ENCODE measurements at places on chromosomes 6 and 20.

DNA sequence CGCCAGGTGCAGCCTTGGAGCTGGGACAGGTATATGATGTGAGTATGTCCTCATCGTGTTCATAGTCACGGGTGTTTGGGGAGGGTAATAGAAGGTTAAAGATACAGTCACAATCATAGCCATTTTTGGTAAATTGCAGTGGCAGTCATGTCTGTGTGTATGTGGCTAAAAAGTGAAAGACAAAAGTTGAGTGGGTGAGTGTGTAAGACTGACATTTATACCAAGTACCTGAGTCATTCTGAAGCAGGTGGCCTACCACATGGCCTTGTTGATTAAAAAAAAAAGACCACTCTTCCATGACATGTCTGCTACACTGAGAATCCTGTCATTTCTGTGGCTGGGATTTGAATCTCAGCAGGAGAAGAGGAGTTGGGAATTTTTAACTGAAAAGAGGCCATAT lies 181.9 kb downstream of the SCP2D1 start:
- DNase-seq: no peak

DNA sequence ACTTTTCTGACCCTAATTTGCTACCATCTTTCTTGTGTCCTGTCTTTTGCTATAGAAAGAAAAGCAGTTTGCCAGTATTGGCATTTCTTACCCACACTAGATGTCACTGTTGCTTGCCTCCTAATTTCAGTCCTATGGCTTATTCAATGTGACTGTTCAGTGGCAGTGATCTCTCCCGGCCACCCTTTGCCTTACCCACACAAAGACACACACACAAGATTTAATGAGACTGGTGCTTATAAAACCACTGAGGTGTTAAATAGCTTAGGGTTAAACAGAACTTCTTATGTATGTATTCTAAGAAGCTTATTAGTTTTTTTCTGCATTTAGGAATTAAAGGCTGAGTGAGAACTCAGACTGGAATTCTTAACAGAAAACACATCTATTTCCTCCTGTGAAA lies 233.6 kb upstream of the ASCC3 start:
- DNase-seq: peak; percentile 49

DNA sequence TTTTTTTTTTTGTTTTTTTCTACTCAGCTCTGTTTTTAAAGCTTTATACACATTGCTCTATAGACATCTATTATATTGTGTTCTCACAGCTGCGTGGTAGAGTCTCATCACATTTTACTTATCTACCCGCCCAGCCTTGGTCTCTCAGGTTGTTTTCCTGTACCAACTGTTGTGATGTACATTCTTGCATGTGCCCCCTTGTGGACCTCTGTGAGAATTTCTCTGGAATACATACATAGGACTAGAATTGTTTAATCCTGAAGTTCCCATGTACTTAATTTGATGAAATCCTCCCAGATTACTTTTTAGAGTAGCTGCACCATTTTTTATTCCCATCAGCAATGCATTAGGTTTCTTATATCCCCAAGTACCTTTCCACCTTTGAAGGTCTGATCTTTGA lies 40.4 kb upstream of the TINAG start:
- DNase-seq: peak; percentile 43

GRCh38 chr6:79269877-79270276 lies 35.4 kb upstream of the HMGN3 start:
- DNase-seq: no peak

DNA sequence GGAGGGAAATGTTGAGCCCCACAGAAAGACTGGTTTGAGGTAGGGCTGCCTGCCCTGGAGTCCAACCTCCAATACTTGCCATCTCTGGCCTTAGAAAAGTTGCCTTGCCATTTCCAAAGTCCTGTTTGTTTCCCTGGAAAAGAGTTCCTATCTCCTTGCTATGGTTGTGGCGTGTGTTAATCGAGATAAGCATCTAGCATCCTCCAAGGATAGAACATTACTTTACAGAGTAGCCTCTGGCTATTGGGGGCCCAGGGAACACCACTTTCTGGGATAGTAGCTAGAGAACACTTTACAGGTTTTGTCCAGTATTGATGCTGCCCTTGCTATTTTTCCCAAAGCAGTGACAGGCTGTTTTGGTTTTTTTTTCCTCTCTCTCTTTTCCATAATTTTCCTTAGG lies 57.4 kb upstream of the SASH1 start:
- DNase-seq: no peak

DNA sequence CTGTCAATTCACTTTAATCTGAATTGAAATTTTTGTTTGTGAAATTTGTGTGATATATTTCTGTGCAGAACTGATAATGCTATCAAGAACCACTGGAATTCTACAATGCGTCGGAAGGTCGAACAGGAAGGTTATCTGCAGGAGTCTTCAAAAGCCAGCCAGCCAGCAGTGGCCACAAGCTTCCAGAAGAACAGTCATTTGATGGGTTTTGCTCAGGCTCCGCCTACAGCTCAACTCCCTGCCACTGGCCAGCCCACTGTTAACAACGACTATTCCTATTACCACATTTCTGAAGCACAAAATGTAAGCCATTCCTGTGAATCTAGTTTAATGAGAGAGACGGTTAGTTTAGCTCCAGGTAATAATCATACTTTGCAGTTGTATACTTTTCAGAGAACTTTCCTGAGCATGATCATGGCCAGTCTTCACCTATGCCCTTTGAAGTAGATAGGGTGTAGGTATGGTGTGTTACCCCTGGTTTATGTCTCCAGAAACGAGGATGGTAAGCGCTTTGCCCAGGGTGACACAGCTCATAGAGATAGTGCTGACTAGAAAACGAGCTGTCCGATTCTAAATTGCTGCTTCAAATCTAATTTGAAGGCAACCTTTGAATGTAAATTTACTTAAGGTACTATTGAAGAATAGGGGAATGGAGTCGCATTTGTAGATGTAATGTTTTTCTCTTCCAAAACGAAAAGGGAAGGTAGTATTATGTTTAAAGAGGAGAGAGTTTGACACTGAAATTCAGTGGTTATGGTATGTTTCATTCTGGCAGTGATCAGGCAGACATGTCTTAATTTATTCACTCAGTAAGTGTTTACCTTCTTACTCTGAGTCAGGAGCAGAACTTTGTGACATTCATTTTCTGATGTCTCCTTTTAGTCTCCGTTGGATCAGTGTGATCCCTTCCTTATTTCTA lies 11.4 kb downstream of the MYB start:
- DNase-seq: no peak

DNA sequence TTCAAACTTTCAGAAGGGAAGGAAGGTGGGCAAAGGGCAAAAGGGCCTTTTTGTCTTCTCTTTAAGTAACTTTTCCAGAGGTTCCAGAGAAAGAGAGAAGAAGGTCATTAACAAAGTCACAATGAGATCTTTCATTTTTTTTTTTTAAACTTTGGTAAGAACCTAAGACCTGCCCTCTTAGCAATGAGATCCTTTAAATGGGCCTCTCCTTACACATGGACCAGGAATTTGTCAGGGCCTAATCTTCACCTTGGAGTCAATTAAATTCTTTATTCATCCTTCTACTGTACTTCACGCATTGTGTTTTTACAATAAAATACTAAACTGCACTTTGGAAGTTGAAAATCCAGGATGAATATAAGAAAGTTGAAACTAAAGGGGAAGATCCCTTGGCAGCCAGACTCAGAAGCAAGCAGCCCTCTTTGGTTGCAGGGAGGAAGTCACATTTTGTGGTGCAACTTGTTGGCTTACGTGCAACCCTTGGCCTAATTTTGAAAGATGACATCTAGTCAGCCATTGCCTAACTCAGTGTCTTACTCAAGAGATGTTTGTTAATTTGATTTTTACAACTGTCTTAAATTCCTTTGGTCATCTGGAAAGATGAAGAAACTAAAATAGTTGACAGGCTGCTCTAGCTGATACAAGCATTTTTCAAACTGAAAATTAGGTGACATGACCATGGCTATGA lies 11.9 kb upstream of the TMEM170B start:
- DNase-seq: no peak

DNA sequence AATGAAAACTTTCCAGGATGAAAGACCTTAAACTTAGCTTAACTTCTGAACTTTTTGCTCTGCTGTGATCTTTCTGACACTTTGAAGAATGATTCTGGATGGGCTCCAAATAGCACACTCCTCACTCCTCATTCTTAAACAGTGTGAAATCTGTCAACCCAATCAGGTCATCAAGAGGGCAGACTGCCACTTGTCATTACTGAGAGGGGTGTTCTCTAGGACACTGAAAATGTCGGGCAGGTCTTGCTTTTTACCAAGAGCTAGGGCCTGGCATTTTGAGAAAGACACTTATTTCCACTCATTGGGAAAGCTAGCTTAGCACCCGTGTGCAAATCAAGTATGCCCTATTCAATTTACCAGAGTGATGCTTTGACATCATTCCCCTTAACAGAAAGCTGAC lies 122.2 kb downstream of the MTFR2 start:
- DNase-seq: no peak

GRCh38 chr6:134622382-134623173 lies 304.7 kb upstream of the SGK1 start:
- DNase-seq: no peak

- DNase-seq: no peak
Measured at GRCh38 chr6:4906293-4907276, 97.3 kb downstream of the RPP40 start.

DNA sequence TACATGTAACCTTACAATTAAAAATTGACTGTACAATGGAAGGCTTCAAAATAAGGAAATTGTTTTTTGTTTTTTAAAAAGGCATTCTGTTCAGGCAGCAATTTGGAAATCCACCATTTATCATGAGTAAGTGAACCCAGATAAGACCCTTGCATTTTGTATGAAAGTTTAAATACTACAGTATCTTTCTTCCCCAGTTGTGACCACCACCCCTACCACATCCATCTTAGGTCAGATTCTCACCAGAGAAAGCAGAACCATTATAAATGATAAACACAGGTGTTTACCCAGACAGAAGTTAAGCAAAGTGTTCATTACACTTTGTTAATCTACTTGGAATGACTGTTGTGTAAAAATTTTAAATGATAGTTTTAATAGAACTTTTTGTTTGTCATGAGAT lies 20.2 kb downstream of the SENP6 start:
- no peak for DNase-seq

DNA sequence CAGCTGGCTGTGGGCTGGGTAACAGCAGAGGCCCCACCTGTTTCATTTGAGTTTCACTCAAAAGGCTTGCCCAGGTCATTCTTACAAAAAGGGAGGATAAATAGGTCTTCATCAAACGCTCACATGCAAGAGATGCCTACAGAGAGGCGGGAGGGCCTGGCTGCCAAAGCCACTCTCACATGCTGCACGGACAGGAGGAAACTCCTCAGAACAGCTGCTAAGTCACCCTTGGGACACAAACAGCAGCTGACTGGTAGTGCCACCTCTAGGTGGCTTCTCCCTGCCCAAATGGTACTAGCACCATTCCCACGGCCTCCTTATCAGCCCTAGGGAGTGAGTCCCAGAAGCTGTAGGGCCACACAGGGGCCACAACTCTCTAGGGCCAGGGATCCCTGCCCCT lies 23.8 kb downstream of the SLC22A23 start:
- DNase-seq: no peak

GRCh38 chr20:59482351-59483187 lies 121.8 kb upstream of the PHACTR3 start:
- DNase-seq: no peak

DNA sequence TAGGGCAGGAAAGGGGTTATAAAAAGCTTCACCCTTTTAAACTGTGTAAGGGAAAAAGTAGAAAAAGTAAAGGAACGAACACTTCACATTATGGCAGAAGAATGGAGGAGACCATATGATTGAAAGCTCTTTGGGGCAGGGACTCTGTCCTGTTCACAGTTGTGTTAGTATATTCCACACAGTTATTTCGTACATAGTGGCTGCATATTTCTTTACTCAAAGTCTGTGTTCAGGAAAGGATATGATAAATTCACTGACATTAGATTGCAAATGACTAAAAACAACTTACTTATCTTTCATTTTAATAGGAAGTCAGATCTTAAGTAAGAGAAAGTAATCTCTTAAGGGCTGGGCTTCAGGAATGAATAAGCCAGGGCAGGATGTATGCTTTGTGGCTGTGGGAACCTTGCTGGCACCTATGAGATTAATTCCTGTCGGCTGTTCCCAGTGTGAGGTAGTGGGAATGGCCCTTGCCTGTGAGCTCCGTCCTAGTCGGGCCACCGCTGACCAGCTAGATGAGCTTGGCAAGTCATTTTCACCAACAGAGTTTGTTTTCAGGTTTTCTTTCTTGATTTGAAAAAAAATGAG lies 11.2 kb downstream of the PPP1R14C start:
- DNase-seq: no peak

GRCh38 chr6:572596-573265 lies 84.2 kb downstream of the HUS1B start:
- DNase-seq: no peak

DNA sequence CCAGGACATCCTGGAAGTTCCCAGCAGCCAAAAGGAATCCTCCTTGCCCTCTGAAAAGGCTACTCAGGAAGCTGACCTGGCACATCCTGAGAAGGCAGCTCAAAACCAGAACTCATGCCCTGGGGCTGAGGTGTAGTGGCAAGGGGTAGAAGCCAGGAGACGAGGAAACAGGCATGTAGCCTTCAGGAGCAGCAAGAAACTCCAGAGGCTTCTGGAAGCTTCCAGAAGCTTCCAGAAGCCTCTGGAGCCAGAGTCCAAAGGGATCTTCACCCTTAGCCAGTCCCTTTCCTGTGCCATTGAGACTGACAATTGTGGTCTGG lies 43.9 kb downstream of the BMP7 start:
- no peak for DNase-seq

GRCh38 chr6:33750244-33750991 lies 3.7 kb upstream of the IP6K3 start:
- DNase-seq: no peak

DNA sequence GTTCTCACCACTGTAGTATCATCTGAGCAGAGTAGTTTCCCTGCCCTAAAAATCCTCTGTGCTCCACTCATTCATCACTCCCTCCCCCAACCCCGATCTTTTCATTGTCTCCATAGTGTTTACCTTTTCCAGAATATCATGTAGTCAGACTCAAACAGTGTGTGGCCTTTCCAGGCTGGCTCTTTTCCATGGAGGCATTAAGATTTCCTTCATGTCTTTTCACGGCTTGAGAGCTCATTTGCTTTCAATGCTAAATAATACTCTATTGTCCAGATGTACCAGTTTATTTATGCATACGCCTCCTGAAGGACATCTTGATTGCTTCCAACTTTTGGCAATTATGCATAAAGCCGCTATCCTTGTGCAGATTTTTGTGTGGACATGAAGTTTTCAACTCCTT lies 235.8 kb downstream of the PHACTR1 start:
- no peak for DNase-seq

- DNase-seq: peak; percentile 45
Measured at GRCh38 chr20:1185316-1185741, 548 bp upstream of the TMEM74B start.

GRCh38 chr20:19823971-19824370 lies 65.9 kb downstream of the RIN2 start:
- no peak for DNase-seq
